ENCODE measurements at places on chromosomes 1 and 21. TPM values are rescaled to one million over a fixed set of nuclear protein-coding genes. Genes with fewer than 3 reads are reported as not detected.

DNA sequence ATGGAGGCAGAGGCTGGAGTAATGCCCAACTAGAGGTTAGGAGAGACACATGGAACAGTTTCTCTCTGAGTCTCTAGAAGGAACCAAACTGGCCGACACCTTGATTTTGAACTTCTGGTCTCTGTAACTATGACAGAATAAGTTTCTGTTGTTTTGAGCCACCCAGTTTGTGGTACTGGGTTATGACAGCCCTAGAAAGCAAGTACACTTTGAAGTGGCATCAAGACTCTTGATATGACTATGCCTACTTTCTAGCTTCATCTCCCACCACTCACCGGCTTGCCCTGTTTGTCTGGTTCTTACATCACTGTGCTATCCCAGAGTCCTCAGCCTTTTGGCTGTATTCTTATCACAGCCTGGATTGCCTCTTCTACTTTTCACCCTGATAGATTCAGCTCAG lies 230.3 kb upstream of the USP24 start:
- no peak for DNase-seq

GRCh38 chr1:59730759-59731478 lies 83.8 kb upstream of the HOOK1 start:
- peak; percentile 88 for DNase-seq

DNA sequence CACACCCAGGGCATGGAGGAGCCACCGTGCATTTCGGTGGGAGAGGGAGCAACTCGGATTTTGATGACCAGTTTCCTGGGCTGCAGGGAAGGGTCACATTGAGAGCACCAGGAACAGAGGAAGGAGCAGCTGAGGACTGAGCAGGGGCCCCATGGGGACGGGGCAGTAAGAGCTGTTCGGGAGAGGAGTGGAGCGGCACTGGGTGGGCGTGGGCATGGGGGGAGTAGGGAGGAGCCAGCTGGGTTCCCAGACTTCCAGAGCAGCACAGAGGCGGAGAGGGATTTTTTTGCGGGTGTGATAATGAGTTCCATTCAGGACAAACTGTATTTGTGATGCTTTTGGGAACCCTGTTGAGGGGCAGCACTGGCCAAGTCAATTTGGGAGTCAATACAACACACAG lies 17.4 kb upstream of the GPR153 start:
- no peak for DNase-seq

DNA sequence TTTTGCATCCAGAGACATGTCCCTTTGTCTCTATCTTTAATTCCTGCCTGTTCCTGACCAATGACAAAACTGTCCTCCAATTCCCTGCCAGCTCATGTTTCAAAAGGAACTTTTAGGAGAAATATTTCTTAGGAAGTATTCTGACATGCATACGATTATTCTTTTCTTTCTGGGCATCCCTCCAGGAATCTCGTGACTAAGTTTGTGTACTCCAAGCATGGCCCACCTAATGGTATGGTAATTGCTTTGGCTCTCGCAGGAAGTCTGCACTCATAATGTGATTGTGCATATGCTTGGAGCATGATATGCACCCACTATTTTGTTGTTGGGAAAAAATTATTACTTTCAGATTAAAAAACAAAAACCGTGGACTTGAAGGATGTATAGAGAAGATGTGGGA lies 256.4 kb downstream of the PRDM2 start:
- no peak for DNase-seq

DNA sequence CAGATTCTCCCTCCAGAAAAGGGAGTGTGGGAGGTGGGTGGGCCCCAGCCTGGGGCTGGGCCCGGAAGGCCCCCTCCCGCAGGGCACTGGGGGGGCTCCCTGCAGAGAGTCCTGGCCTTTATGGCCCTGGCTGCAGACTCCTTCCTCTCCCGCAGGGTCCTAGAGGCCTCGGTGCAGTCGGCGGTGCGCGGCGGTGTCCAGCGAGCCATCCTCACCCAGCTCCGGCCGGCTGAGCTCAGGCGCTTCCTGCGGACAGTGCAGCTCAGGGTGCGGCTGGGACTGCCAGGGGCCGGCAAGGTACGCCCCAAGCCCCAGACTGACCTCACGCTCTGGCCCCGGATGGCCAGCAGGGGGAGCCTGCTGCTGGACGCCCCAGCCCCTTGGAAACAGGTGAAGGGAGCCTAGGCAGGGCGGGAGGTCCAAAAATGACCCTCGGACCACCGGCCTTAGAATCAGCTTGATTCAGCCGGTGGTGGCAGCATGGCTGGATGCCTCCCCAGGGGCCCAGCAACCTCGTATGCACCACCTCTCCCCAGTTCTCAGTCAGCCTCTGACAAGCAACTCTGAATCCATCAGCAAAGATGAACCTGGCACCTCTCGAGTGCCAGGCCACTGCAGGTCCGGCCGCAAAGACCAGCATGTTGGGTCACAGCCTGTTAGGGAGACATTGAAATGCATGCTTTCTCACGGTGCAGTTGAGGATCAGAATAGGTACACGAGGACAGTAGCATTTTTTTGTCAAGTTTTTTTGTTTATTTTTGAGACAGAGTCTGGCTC lies 20.6 kb downstream of the MTHFR start:
- DNase-seq, result peak; percentile 78

DNA sequence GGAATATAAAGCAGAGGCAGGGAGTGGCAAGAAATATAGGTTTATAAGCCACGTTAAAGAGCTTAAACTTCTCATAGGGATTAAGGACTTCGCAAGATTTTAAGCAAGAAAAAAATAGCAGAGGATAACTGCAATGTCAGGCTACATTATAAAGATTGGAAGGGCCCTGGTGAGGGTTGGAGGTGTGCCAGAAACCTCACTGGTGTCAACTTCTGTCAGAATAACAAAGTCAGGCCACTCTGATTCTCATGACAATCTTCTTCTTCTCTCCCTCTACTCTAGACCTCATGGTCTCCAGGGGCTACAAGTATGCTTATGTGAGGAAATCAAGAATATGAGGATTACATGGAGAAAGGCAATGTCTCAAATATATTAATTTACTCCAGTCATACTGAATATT lies 32.6 kb upstream of the FMO2 start:
- DNase-seq, result no peak

- DNase-seq, result no peak
Measured at GRCh38 chr21:36626791-36627190, 72.1 kb upstream of the SIM2 start.

DNA sequence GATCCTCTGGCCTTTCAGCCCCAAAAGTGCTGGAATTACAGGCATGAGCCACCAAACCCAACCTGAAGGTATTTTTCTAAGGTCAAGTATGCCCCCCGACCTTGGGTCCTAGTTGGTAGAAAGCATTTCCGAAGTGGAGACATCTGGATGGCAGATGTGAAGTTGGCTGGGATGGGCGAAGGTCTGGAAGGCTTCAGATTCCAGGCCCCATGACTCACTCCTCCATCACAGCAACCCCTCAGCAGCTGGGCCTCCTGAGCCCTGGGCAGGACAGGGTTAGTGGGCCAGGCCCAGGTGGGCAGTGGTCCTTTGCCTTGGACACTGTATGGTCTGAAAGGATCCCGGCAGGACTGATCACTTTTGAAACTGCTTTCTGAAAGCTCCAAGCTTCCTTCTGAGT lies 23.3 kb downstream of the NAV1 start:
- DNase-seq, result peak; percentile 46

DNA sequence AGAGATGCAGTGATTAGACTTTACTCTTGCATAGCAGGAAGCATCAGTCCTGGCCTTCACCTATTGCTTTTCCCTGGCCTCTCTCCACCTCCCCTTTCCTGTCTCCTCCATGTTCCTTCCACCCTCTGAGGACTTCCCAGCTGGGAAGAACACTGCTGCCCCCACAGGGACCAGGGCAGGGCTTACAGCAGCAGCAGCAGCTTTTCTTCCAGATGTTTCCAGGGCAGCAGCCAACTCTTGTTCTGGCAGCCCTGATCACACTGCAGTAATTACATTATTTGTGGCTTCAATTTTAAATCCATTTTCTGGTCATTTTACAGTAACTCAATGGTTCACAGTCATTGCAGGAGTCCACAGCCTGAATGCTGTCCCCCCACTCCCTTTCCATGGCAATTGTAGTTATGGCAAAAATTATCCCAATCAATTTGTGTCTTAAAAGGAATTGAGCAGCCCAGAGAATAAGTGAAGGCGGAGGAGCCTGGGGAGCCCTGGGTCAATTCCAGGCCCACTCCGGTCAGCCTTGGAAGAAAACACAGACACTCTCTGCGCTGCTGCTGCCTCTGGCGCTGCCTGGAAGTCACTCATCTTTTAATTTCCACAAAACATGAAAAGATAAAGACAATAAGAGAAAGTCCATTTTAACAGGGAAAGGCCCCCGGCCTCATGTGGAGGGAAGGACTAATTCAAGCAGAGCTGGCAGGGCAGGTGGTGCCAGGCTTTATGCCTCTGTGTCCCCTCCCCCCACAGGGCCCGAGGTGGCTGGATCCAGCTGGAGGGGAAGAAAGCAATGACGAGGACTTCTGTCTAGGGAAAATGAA lies 148.6 kb downstream of the GRIK3 start:
- no peak for DNase-seq

GRCh38 chr21:32331444-32332305 lies 33.0 kb downstream of the MRAP start:
- no peak for DNase-seq

DNA sequence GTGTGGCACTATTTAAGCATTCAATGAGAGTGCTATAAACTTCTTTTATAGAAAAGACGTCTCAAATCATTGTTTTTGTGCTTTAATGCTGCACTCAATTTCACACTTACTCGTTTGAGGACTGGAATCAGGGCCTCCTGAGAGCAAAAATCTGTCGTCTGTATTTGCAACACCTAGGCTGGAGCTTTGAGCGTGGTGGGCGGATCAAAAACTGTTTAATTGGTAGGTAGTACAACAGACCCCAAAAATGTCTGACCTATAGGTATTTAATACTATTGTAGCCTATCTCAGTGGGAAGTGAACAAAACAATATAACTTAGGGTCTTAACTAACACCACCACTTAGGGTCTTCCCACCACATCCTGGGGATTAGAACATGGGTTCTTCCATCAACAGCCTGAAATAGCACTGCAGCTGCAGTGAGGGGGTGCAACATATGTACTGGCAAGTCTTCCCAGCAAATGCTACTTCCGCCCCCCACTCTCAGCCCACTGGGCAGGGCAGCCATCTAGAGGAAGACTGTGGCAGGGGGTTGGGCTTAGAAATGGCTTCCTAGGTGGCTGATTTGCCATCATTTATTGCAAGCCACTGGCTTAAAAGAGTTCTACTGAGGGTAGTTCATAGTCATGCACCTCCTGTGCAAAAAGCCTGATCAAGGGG lies 48.3 kb downstream of the CD46 start:
- no peak for DNase-seq

DNA sequence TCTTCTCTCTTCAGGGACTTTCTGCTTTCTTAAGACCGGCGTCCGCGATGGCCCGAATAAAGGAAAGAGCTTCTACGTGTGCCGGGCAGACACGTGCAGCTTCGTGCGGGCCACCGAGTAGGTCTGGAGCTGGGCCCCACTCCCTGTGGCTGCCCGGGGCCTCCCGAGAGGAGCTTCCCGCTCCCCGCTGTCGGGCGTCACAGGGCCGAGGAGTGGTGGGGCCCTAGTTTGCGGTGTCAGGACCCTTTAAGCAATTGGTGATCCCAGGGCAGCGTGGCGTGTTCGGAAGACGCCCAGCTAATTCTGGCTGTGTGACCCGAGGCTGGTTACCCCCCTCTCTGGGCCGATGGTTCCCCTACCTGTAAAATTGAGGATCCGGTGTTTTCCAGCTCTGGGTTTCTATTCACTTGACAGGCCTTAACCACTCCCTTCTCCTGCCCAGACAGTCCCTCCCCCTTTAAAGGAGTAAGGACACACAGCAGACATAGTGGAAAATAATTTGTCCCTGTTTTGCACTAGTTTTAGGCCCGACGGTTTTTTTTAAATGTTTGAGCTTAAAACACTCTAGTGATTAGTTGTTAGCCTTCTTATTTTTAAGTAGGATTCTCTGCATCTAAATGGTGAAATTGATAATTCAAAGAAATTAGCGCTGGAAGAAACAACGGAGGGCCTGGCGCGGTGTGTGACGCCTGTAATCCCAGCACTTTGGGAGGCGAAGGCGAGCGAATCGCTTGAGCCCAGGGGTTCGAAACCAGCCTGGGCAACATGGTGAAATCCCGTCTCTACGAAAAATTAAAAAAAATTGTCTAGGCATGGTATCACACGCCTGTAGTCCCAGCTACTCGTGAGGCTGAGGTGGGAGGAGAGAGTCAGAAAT lies 553 bp downstream of the TTF2 start:
- DNase-seq, result no peak

GRCh38 chr1:50271968-50272578 lies 151.2 kb downstream of the DMRTA2 start:
- DNase-seq, result peak; percentile 56

GRCh38 chr1:76313304-76313703 lies 238.8 kb downstream of the ST6GALNAC3 start:
- no peak for DNase-seq

DNA sequence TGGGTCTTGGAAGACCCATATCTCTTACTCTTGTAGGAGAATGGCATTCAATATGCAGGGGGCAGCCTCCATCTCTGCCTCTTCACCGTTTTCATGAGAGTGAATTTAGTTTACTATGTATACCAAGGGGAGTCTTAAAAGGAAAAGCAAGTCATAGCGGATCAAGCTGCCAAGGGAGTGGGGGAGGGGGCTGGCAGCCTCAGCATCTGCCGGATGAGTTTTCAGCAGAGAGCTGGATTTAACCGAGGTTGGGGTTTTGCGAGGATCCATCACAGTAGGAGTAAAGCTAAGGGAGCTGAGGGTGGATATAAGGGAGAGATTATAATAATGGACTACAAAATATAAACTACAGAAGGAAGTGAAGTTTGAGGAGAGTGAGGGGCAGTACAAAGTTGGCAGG lies 9.9 kb downstream of the CD160 start:
- no peak for DNase-seq

DNA sequence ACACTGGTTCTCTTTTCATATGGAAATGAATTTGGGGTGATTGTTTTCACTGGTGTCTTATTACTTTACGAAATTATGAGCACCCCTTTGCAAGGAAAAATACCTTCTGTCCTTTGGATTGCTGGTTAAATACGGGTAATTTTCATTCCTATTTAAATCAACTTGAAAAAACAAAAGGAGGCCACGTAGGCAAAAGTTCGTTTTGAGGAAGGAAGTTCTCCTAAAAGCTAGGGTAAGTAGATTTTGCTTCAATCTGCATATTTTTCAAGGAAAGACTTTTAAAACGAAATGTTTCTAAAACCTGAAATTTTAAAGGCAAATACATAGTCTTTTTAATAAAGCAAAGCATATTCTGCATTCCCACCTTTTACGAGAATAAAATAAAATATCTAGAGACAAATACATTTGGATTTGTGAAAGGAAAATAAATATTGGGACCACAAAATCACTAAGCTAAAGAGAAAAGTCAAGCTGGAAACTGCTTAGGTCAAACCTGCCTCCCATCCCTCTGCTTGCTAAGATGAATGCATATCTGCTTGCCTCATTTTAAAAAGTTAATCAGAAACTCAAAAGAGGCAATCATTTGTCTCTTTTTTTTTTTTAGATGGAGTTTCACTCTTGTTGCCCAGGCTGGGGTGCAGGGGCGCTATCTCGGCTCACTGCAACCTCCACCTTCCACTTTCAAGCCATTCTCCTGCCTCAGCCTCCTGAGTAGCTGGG lies 70.9 kb upstream of the ETS2 start:
- no peak for DNase-seq

Gene S100A5
- total RNA-seq, result not detected

Gene TBX15
- 140 TPM for total RNA-seq

Gene OR2AK2
- total RNA-seq, result not detected

Gene SPRR2A
- total RNA-seq, result not detected

Gene RCC1
- total RNA-seq, result 20.8 TPM

Gene CYYR1
- total RNA-seq, result 8.3 TPM

Gene GBP5
- total RNA-seq, result 0.58 TPM

Gene TTC24
- total RNA-seq, result not detected

Gene ST7L
- 12.8 TPM for total RNA-seq
